GM18507 (cell line): ENCODE measurements at places on chromosomes 4 and X.

GRCh38 chr4:25123236-25123635 lies 37.0 kb downstream of the SEPSECS start:
- DNase-seq = no peak

DNA sequence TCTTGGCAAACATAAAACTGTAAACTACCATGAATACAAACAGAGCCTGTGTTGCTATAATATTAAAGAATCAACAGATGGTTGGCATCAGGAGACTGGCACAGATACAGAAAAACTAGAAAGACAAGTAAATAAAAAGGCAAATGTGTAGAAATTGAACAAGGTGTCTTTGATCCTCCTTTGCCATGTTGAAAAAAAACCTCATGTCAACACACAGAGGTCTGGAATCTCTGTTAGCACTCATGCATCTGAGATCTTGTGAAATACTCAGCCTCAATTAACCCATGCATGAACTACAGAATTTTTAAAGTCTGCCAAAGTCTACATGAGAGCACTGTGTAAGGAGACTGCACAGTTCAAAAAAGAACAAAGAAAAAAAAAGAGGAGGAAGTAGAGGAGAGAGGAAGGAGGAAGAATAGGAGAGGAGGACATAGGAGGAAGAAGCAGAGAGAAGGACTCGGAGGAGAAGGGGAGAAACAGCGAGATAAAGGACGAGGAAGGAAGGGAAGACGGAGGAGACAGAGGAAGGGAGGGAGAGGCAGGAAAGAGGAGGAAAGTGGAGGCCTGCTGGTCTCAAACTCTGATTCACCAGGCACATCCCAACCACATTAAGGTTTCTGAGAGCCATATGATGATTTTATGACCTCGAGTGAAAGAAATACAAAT lies 52.8 kb downstream of the PRDM5 start:
- no peak for DNase-seq

DNA sequence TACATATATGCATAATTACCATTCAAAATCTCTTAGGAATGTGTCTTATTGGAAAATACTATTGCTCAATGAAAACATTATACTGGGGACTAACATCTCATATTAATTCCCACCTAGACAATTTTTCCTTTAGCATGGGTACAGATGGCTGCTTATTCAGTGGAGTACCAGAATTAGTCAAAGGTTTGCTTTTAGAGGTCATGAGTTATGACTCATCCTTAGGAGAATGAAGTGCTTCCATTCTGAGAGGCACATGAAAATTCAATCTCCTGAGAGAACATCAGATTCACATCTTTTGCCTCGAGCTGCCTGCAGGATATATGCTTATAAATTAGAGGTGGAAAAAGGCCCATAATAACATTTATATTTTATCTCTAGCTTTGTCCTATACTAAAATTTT lies 378.0 kb upstream of the DMD start:
- DNase-seq = no peak

DNA sequence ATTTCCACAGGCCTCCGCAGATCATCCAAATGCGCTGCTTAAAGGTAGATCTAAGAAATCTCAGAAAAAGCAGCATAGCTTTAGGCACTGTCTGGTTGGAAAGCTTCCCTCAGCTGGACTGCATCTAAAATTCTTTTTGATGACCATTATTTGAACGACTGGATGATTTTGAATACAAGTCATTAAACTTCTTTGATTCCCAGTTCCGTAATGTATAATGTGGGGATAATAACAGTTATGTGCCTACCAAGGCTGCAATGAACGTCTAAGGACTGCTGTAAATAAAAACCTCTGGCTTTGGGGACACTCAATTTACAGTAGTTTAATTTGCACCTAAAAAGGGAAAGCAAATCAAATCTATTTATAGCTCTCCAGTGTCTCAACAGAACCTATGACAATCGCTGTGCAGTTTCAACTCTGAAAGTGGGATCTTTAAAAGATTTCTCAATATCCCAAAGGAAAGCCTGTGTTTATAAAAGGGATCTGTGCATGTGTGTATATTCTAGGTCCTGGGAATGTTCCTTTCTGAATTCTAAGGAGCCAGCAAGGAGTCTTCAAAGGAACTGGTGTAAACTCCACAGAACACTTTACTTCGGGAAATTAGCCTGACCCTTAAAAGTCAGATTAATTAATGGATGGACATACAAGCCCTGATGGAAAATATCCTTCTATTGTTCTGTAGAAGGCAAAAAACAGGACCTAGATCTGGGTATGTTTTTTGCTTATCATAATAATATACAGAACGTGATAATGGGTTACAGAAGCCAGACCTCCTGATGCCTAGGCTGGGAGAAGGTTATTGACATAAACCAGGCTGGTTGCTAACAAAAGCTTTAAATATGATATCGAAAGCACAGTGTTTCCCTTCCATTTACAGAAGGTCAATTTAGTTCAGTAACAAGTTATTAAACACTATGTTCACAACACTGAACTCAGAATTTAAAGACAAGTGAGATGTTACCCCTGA lies 53.4 kb downstream of the AFAP1 start:
- no peak for DNase-seq

- DNase-seq = no peak
Observed at GRCh38 chr4:57071326-57071725, 38.9 kb downstream of the IGFBP7 start.

DNA sequence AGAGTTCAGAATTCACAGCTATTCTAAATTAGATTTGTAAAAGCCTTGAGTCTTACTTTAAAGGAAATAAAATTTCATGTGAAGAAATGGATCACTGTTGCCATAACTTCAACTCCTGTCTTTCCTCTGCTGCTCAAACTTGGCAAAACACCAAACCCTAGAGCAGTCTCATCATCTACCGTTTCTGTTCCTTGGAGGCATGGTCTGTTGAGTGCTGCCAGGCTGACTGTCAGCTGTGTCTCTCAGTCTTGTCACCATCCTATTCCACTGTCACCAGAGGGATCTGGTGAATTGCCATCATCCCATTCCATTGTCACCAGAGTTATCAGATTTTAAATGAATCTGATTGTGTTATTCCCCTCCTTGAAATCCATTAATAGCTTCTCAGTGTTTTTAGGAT lies 55.6 kb downstream of the STIM2 start:
- no peak for DNase-seq

GRCh38 chr4:71494539-71494938 lies 155.7 kb downstream of the SLC4A4 start:
- no peak for DNase-seq

DNA sequence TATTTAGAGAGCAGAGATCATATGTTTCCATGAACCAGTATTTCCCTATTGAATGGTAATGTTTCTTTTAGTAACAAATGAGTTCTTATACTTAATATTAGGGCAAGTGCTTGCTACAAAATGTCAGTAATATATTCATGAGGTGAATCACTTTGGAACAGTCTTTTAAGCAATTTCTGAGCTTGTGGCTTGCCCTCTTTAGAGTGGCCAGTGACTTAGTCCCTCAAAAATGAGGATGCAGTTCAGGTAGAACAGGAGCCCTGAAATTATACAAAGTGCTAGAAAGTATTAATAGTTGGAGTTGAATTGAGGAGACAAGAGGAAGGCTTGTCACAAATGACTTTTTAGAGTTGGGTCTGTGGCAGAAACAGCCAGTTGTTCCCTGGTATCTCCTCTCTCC lies 53.4 kb upstream of the PITX2 start:
- no peak for DNase-seq

DNA sequence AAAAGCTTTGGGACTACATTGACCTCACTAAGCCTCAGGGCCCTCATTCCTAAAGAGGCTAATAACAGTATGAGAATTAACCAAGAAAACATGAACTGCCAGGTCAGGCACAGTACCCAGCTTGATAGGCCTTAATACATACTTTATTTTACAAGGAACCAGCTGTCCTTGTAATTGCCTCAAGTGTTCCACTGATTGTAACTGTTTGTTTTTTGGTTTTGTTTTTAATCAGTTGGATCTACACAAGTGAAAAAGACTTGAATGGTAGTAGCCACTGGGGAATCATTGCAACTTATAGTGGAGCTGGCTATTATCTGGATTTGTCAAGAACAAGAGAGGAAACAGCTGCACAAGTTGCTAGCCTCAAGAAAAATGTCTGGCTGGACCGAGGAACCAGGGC lies 35.6 kb downstream of the PKD2 start:
- DNase-seq = no peak

DNA sequence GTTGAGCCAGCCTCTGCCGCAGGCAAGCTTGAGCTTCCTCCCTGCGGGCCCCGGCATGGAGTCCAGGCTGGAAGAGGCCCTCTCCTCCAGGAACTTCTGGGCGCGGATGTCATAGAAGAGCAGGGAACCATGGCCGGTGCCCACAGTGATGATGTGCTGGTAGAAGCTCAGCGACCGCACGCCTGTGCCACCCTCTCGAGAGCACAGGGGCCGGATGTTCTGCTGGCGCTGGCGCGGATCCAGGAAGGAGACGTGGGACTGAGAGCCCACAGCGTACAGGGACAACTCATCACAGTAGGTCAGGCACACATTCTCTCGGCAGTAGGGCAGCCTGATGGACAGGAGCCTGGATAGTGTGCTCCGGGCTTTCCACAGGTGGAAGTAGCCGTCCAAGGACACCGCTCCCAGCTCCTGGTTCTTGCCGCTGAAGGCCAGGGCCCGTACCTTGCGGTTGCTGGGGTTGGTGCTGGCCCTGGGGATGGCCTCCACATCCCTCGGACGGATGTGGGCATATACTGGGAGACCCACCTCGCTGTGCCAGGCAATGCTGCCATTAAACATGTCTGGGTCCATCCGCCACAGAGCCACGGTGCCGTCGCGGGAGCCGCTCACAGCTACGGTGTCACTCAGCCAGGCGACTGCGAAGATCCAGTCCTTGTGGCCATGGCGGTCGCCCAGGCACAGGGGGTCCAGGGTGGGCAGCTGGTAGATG lies 1.2 kb downstream of the DCAF12L2 start:
- DNase-seq = no peak

DNA sequence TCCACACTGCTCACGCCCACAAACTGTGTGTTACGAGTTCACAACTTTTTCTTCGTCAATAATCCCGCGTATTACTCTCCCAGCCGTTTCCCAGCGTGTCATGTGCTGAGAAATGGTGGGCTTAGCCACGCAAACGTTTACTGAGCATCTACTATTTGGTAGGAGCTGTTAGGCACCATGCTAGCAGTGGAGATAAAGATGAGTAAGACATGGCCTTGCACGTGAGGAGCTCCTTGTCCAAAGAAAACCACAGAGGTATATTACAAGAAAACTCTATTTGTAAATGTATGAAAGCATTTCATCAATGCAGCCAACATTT lies 821 bp upstream of the TMEM128 start:
- DNase-seq = no peak

GRCh38 chr4:7197910-7198309 lies 5.6 kb downstream of the SORCS2 start:
- no peak for DNase-seq

DNA sequence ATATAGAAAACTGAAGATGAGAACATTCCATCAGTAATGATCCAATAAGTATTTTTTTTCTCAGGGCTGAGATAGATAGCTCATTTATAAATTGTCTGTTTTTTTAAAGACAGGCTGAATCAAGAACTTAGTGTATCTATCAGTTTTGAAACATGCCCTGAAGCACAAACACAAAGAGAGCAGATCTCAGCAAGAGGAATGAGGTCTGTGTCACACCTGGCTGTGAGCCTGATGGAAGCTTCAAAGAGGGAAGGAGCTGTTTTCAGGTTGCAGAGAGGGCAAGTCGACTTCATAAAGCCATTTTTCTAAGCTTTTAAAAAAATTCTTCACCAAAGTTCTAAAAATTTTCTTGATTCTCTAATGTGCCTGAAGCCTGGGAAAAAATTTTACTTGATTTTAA lies 434.9 kb downstream of the PDGFC start:
- no peak for DNase-seq

DNA sequence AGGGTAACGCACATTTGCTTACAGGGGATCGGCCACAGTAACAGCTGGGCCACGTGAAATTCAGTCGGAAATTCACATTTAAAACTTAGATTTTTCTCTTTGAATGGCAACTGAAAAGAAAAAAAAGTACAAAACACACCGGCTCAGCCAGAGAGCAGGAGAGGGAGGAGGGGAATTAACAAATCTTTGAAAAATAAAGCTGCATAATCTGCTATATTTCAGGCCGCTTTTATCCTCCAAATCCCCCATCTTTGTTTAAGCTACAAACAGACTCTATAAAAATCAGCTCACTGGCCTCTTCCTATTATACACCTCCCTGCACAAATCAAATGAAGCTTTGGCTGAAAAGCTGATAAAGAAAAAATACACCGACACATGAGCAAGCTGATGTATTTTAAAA lies 169.1 kb downstream of the LDB2 start:
- DNase-seq = no peak

GRCh38 chrX:147838465-147839131 lies 73.1 kb upstream of the FMR1 start:
- DNase-seq = no peak

DNA sequence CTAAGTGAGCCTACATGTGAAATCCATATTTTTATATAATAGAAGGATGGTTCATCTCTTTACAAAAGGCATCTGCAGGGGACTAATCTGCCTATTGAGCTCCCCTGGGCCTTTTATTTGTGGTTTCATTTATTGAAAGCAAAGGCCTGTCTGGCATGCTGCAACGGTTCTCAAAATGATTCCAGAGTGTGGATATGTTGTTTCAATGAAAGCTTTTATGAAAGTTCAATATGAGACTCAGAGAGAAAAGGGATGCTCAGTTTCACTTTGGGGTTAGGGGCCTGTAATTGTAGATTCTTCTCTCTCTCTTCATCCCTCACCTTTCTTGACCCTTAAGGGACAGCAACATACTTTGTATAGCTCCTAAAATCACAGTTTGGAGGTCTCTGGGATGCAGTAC lies 204.2 kb upstream of the CASK start:
- no peak for DNase-seq

DNA sequence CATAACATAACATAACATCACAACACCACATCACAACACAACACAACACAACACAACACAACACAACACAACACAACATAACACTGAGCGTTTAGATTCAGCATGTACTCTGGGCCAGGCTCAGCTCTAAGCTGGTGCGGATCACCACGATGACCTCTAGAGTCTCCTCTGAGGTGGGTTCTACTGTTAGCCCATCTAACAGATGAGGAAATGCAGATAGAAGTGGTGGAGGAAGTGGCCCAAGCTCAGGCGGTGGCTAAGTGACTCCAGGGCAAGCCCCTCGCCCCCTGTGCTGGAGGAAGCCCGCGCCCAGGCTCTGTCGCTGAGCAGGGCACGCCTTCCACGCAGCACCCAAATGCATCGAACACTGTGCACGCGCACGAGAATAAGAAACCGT lies 45.3 kb upstream of the CDKN2AIP start:
- DNase-seq = no peak

- no peak for DNase-seq
Observed at GRCh38 chr4:152659806-152660205, 20.0 kb downstream of the TMEM154 start.
